Epithelial cell of umbilical artery (primary cell): ENCODE measurements at places on chromosomes 5 and 9. TPM values are rescaled to one million over a fixed set of nuclear protein-coding genes. Genes with fewer than 3 reads are reported as not detected.

Gene FAM221B
- total RNA-seq: not detected in 2 replicates

Gene ANKS6
- 7.4 and 9.4 TPM in 2 replicates for total RNA-seq

Gene FCN2
- total RNA-seq: not detected in 2 replicates

Gene SLC26A2
- 13.6 and 22.3 TPM in 2 replicates for total RNA-seq

Gene KIAA1958
- 1.8 and 2.3 TPM in 2 replicates for total RNA-seq

Gene FAM78A
- total RNA-seq: 1.9 and 6.8 TPM in 2 replicates

Gene AOPEP
- total RNA-seq: 32.2 and 66.9 TPM in 2 replicates

Gene SARDH
- 0.65 and 0.91 TPM in 2 replicates for total RNA-seq

Gene TCF7
- total RNA-seq: 0.15 and 0.65 TPM in 2 replicates

Gene GCNT4
- under 0.01 and 0.30 TPM in 2 replicates for total RNA-seq

Gene PCDHGB6
- 0.97 and 1.1 TPM in 2 replicates for total RNA-seq

Gene CCDC152
- 1.6 and 2.9 TPM in 2 replicates for total RNA-seq
